ENCODE measurements at places on chromosomes 5 and 9.
A peak's percentile ranks its signal among the peaks of the same experiment; 100 is the strongest.

GRCh38 chr9:26459959-26460358, 432.6 kb downstream of the CAAP1 start:
- H3K36me3 ChIP-seq: no peaks in the 10 kb centered on the region
- no peak overlapping the region for H3K4me3 ChIP-seq
- H3K27me3 ChIP-seq: no peaks in the 10 kb centered on the region
- H3K4me1 ChIP-seq: no peaks in the 10 kb centered on the region
- H3K27ac ChIP-seq: no peak overlapping the region
- no peak for DNase-seq

- no peak for DNase-seq
- no peaks in the 10 kb centered on the region for H3K4me1 ChIP-seq
- H3K36me3 ChIP-seq: no peaks in the 10 kb centered on the region
- no peak overlapping the region for H3K4me3 ChIP-seq
These were observed 42.8 kb downstream of the VLDLR start for GRCh38 chr9:2664174-2665065.

DNA sequence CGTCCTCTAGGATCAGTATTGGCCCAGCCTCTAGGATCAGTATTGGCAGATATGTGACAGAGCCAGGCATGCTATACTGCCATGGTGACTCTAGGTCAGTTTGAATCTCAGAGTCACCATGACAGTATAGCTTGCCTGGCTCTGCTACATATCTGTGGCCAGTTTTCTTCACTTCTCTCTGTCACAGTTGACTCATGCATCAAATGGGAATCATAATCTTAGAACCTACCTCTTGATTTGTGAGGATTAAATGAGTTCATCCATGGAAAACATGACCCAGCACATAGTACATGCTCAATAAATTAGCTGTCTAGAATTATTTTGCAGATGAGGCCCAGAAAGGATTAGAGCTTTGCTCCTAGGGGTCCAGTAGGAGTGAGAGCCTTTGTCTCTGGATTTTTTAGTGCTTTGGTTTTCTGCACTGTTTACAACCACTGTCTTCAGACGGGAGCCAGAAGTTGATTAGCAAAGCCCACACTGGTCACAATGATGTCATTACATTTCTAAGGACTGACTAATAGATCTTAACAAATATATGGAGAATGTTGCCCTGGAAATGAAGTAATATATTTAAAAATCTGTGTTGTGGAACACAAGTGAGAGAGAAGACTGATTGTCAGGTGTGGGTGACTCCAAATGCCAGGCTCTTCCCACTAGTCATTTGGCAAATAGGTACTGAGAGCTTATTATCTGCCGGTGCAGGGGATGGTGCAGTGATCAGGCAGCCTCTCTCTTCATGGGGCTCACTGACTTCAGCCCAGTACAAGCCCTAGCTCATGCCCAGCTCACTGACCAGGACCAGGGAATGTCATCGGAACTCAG, 76.0 kb downstream of the COL15A1 start:
- peak; percentile 68 for DNase-seq
- no peak overlapping the region for H3K4me3 ChIP-seq
- peak overlapping the region; percentile 36 for H3K27ac ChIP-seq
- H3K36me3 ChIP-seq: no peaks in the 10 kb centered on the region

DNA sequence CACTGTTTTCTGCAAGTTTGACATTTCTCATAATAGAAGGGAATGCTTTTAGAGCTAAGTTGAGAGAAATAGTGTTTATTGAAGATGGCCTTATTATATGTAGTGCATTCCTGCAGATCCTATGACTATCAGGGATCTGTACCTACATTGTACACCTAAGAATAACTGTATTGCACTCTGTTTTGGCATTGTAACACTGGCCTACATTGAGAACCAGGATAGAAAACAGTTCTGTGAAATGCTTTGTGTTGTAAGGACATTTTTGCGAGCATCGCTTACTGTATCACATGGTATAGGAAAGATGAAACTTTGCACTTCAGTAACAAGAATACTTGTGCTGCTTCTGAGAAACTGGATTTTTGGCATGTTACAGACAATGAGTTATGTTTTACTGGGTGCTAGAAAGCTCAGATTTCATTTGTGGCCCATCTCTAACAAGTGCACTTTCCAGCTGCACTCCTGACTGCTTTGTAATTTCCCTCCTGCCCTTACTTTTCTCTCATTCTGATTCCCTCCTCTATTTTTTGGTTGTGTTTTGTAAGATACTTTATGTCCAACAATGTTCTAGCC, 30.6 kb downstream of the C9orf85 start:
- H3K27me3 ChIP-seq: no peaks in the 10 kb centered on the region
- H3K4me3 ChIP-seq: no peak overlapping the region
- DNase-seq: no peak
- H3K27ac ChIP-seq: no peak overlapping the region

DNA sequence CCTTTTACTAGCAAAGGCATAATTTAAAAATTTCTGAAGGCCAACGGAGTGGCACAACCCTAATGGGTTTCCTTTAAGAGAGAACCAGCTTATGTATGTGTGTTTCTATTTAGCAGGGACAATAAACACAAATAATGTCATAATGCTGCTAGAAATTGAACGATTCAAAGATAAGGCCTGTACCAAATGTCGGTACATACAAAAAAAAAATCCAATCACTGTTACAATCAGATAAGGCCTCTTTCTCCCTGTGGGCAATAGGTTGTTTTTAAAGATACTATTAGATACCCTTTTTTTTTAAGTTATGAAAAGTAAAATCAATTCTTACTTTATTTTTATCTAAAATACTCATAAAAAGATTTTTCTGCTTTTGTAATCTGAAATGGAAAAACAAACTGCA, 821.0 kb downstream of the PRELID2 start:
- H3K36me3 ChIP-seq: no peaks in the 10 kb centered on the region
- no peak for DNase-seq
- no peak overlapping the region for H3K4me3 ChIP-seq
- H3K27ac ChIP-seq: no peak overlapping the region
- no peaks in the 10 kb centered on the region for H3K27me3 ChIP-seq
- H3K4me1 ChIP-seq: no peaks in the 10 kb centered on the region

GRCh38 chr5:157444224-157444623, 15.8 kb upstream of the NIPAL4 start:
- no peak overlapping the region for H3K4me3 ChIP-seq
- H3K27me3 ChIP-seq: no peaks in the 10 kb centered on the region
- DNase-seq: no peak
- no peak overlapping the region for H3K27ac ChIP-seq
- no peaks in the 10 kb centered on the region for H3K36me3 ChIP-seq

DNA sequence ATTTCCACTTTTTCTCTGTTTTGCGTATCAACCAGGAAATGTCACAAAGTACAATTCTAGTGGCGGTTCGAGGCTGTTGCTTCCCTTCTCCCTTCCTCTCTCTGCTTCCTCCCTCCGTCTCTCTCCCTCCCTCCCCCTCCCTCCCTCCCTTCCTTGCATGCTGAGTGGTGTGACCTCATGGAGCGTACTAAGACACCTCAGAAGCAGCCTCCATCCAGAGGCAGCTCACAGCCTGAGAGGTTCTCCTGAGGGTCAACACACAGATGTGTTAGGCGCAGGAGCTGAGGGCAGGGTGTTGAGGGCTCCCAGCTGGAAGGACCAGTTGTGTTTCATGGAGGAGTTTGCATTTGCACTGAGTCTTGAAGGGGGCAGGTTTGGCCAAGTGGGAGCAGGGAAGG, 57.7 kb downstream of the COL5A1 start:
- no peaks in the 10 kb centered on the region for H3K27me3 ChIP-seq
- H3K4me3 ChIP-seq: no peak overlapping the region
- H3K4me1 ChIP-seq: no peaks in the 10 kb centered on the region
- H3K36me3 ChIP-seq: peaks cover 70% of the 10 kb centered on the region
- H3K27ac ChIP-seq: no peak overlapping the region
- no peak for DNase-seq

DNA sequence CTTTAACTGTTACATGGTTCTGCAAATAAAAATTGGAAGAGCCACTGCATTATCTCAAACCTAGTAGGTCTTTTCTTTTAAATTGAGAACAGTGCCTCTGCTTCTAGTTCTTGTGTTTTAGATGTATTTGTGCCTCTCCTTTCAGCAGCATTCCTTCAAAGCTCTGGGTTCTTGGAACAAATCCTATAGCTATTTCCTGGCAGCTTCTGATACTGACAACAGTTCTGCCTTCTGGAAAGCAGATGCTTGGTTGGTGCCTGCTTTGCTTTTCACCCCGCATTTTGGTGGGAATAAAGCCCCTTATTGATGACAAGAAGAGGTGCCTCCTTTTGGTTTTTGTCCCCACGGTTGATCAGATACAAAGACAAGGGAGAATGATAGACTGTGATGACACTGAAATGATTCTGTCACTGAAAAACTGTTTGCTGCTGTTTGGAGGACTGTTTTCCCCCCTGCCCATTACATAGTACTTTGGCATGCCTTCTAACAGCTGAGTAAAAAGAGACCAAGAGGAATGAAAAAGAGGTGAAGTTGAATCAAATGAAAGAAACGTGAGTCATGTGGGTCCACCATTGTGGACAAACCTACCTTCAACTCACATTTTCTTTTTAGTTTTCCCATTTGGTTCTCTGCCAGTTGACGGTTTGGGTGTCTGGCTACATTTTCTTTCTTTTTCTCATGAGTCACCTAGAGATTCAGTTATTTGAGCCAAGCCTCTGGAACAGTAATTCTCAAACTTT, 5.6 kb downstream of the PTCD2 start:
- no peak for DNase-seq
- H3K4me3 ChIP-seq: no peak overlapping the region
- peaks cover 11% of the 10 kb centered on the region for H3K36me3 ChIP-seq
- no peaks in the 10 kb centered on the region for H3K4me1 ChIP-seq
- no peaks in the 10 kb centered on the region for H3K27me3 ChIP-seq
- no peak overlapping the region for H3K27ac ChIP-seq

GRCh38 chr9:129473523-129474244, 147.2 kb downstream of the C9orf50 start:
- no peak overlapping the region for H3K4me3 ChIP-seq
- H3K36me3 ChIP-seq: no peaks in the 10 kb centered on the region
- DNase-seq: no peak

DNA sequence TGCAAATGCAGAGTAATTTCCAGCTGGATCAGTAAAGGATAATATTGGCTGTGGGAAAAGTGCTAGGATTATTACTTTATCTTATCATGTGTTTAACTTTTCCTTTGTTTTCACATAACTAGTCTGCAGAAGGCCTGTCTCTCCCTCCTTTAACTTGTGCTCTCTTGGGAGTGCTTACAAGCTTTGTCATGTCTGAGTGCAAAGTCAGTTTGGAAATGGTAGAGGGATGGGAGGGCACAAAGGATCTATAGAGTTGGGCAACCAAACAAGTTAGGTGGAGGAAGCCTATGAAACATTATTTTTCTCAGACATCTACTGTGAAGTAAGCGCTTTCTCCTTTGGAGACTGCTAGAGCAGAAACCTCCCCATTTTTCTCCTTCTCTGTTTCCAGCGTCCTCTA, 308.8 kb downstream of the ARHGAP26 start:
- H3K36me3 ChIP-seq: no peaks in the 10 kb centered on the region
- DNase-seq: no peak
- no peaks in the 10 kb centered on the region for H3K4me1 ChIP-seq
- no peak overlapping the region for H3K4me3 ChIP-seq
- H3K27ac ChIP-seq: no peak overlapping the region
- no peaks in the 10 kb centered on the region for H3K27me3 ChIP-seq

- no peaks in the 10 kb centered on the region for H3K36me3 ChIP-seq
- H3K27me3 ChIP-seq: no peaks in the 10 kb centered on the region
- no peak overlapping the region for H3K27ac ChIP-seq
- no peak overlapping the region for H3K4me3 ChIP-seq
- no peak for DNase-seq
These were observed 69.1 kb downstream of the ARSB start for GRCh38 chr5:78916044-78916443.

GRCh38 chr9:6408320-6408719, 4.7 kb upstream of the UHRF2 start:
- H3K27ac ChIP-seq: no peak overlapping the region
- H3K27me3 ChIP-seq: no peaks in the 10 kb centered on the region
- H3K4me1 ChIP-seq: peaks cover 5% of the 10 kb centered on the region
- H3K4me3 ChIP-seq: no peak overlapping the region
- no peak for DNase-seq
- H3K36me3 ChIP-seq: no peaks in the 10 kb centered on the region

- DNase-seq: no peak
- no peaks in the 10 kb centered on the region for H3K4me1 ChIP-seq
- H3K27ac ChIP-seq: no peak overlapping the region
- H3K36me3 ChIP-seq: peaks cover 2% of the 10 kb centered on the region
- H3K4me3 ChIP-seq: no peak overlapping the region
- no peaks in the 10 kb centered on the region for H3K27me3 ChIP-seq
These were observed 25.6 kb downstream of the CEP78 start for GRCh38 chr9:78261403-78262001.

- H3K36me3 ChIP-seq: no peaks in the 10 kb centered on the region
- no peak for DNase-seq
- no peak overlapping the region for H3K4me3 ChIP-seq
- H3K27me3 ChIP-seq: no peaks in the 10 kb centered on the region
- peaks cover 8% of the 10 kb centered on the region for H3K4me1 ChIP-seq
These were observed 82.6 kb upstream of the EQTN start for GRCh38 chr9:27379311-27380251.

- peaks cover 11% of the 10 kb centered on the region for H3K4me1 ChIP-seq
- H3K36me3 ChIP-seq: no peaks in the 10 kb centered on the region
- no peaks in the 10 kb centered on the region for H3K27me3 ChIP-seq
- no peak overlapping the region for H3K4me3 ChIP-seq
- H3K27ac ChIP-seq: no peak overlapping the region
These were observed 49.0 kb downstream of the DAPK1 start for GRCh38 chr9:87546704-87547103.

DNA sequence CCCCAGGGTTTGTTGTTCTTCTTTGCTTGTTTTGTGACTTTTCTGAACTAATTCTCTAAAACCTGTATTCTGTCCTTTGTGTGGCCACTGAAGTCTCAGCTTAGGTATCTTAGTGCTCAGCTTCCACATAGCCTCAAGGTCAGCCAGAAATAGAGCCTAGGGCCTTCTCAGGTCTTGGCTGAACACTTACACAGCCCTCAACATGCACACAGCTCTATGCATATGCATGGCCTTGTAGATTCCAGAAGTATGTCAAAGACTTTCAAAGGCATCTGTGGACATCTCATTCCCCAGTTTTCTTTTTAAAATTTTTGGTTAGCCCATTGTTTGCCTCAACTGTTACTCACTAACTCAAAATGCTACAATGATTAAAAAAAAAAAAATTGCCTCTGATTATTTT, 99.9 kb upstream of the GRIA1 start:
- no peak for DNase-seq
- H3K27ac ChIP-seq: no peak overlapping the region
- no peak overlapping the region for H3K4me3 ChIP-seq
- no peaks in the 10 kb centered on the region for H3K4me1 ChIP-seq
- no peaks in the 10 kb centered on the region for H3K27me3 ChIP-seq

DNA sequence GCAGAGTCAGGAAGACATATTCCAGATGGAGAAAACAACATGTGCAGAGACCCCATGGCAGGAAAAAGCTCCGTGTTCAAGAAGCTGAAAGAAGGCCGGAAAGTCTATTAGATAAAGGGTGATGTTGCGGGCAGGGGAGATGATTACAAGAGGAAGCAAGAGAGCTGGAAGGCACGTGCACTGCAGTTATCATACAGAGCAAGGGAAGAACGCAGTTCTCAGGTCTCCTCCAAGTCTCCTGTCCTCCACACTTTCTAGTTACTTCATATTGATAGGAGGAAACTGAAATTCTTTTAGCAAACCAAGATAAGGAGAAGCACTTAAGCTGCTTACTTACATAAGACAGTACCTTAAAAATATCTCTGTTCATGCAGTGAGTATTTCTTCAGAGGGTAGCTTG, 58.3 kb upstream of the PLPP6 start:
- H3K4me3 ChIP-seq: no peak overlapping the region
- no peaks in the 10 kb centered on the region for H3K36me3 ChIP-seq
- H3K4me1 ChIP-seq: no peaks in the 10 kb centered on the region
- DNase-seq: no peak
- no peaks in the 10 kb centered on the region for H3K27me3 ChIP-seq

GRCh38 chr9:15867988-15868387, 315.1 kb downstream of the CCDC171 start:
- H3K27me3 ChIP-seq: no peaks in the 10 kb centered on the region
- DNase-seq: no peak
- no peaks in the 10 kb centered on the region for H3K4me1 ChIP-seq
- H3K36me3 ChIP-seq: no peaks in the 10 kb centered on the region
- H3K4me3 ChIP-seq: no peak overlapping the region

Measured in trophoblast cell (in vitro differentiated cells and primary cell).